ENCODE measurements at places on chromosomes 7 and 10. TPM values are rescaled to one million over a fixed set of nuclear protein-coding genes. Genes with fewer than 3 reads are reported as not detected.
A peak's percentile ranks its signal among the peaks of the same experiment; 100 is the strongest.

- no peak for DNase-seq
These were observed 133.3 kb upstream of the NAMPT start for GRCh38 chr7:106418094-106418493.

- DNase-seq = no peak
These were observed 4.9 kb downstream of the NRCAM start for GRCh38 chr7:108451296-108451848.

DNA sequence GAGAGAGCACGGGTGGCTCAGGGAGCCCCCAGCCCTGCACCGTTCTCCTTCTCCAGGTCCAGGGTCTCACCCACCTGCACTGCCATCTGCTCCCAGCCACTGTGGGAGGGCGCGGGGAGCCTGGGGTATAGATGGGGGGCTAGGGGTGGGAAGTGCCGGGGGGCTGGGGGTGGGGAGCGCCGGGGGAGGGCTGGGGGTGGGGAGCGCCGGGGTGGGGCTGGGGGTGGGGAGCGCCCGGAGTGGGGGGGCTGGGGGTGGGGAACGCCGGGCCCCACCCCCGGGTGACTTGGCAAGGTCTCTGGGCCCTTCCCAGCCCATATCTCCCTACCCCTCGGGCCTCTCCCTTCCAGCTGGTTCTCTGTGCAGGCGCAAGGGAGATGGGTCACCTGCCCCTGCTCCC lies at the start of gene GRIFIN:
Gene GRIFIN (minus strand): TSS at position 101 of the 400 bp plus-strand sequence. CDS start 15 bp downstream, at position 86.
- DNase-seq = no peak

- peak; percentile 68 for DNase-seq
These were observed 52.6 kb upstream of the SMNDC1 start for GRCh38 chr10:110357252-110357780.

GRCh38 chr7:85681241-85681640 lies 494.4 kb upstream of the SEMA3D start:
- no peak for DNase-seq

DNA sequence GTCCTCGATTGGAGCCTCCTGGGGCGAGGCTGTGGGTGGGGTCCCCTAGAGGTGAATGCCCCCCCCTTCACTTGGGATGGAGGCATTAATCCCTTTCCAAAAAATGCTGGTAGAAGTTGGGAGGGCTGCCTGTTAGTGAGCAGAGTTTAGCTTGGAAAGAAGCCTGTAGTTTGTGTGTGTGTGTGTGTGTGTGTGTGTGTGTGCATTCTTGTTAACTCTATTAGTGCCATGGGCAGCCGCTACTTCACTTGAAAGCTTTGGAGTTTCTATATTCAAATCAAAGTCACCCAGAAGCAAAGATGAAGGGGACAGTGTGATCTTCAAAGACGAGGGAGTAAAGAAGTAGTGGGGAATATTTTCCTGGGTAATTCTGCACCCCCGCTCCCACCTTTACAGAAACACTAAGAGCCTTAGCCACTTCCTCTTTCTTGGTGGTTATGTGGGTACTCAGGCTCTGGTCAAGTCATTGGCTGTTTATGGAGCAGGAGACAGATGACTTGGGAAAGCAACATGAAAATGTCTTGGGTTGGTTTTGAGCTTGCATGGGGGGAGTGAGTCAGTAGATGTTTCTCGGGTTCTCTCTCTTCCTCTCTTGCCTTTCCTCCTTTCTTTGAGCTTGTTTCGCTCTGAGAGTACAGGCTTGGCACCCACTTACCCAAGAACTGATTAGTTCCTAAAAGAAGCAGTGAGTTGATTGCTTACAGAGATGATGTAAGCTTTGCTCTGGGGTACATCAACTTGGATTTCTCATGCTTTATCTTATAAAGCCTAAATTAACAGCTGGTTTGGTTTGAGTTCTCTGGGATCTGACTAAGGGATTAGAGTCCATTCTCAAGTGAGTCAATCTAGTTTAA lies 35.9 kb downstream of the TCF7L2 start:
- DNase-seq = peak; percentile 54

DNA sequence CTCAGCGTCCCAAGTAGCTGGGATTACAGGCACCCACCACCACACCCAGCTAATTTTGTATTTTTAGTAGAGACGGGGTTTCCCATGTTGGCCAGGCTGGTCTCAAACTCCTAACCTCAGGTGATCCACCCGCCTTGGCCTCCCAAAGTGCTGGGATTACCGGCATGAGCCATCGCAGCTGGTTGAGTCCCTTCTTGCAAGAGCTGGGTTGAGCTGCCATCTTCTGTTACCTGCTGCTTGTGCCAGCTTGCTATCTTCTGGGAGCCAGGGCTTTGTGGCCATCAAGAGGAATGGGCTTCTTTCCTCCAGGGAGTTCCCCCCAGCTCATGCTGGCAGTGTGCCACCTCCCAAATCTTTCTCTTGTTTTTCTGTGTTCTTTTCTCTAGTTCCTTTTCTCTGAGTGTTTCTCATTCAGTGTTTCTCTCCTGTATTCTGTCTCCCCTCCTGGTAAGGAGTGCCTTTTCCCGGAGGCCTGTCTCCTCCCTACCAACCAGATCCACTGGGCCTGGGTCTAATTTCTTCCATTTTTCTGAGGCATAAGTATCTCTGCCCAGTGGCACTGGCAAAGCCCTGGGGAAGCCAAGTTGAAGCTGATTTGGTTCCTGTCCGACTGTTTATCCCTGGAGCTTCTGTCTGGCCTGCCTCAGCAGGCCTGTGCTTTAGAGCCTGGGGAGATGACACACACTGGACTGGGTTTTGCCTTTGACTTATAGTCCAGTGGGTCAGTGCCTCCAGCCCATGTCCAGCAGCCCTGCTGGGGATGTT lies 3.7 kb downstream of the DBNL start:
- no peak for DNase-seq

- DNase-seq = no peak
These were observed 148.4 kb upstream of the LRGUK start for GRCh38 chr7:133978502-133979295.

Gene CDHR1
- total RNA-seq = 1.3 TPM

Gene CCDC146
- 16.9 TPM for total RNA-seq

Gene EGFR
- 58.1 TPM for total RNA-seq

Gene SUN3
- total RNA-seq = not detected

Gene CLCN1
- total RNA-seq = 3.1 TPM

Gene ATG9B
- total RNA-seq = 25.8 TPM

Measured in tongue (tissue), 3 donors.